NCI-H524 (cell line): ENCODE measurements at places on chromosomes 1 and 21.

DNA sequence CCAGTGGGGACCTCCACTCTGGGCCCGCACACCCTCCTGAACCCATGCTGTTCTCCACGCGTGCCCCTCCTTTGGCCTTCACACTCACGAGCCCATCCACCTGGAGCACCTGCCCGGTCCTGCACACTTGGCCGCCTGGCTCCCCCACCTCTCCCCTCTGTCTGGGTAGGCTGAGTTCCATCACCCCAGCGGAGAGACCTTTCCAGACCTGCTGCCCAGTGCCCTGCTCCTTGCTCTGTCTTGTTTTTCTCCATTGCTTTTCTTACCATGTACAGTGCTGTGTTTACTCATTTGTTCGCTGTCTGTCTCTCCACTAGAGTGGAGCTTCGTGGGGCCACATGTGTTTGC, 351.0 kb upstream of the VAMP3 start:
- DNase-seq: no peak

DNA sequence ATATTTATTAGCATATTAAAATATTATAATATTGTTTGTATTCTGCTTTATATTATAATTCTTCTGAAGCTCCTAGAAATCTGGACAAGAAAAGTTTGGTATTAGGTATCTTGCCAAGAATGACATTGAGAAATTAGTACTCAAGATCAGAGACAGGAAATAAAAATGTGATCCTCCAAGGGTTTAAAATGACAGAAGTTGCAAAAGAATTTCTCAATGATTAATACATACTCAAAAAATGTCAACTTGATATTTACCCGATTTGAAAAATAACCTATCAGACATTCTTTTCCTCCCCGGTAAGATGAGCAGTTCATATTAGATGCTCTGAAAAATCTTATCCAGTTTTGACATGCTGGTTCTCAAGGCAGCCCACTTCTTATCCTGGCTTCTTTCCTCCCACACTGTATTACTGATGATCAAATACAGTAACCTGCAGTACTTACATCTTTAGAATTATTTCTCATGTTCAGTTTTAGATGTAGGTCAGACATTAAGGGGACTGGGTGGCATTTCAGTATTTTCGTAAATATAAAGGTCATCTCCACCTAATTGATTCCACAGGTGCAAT, 55.3 kb downstream of the CACHD1 start:
- no peak for DNase-seq

GRCh38 chr1:238999944-239000343, 386.4 kb upstream of the CHRM3 start:
- DNase-seq: no peak

DNA sequence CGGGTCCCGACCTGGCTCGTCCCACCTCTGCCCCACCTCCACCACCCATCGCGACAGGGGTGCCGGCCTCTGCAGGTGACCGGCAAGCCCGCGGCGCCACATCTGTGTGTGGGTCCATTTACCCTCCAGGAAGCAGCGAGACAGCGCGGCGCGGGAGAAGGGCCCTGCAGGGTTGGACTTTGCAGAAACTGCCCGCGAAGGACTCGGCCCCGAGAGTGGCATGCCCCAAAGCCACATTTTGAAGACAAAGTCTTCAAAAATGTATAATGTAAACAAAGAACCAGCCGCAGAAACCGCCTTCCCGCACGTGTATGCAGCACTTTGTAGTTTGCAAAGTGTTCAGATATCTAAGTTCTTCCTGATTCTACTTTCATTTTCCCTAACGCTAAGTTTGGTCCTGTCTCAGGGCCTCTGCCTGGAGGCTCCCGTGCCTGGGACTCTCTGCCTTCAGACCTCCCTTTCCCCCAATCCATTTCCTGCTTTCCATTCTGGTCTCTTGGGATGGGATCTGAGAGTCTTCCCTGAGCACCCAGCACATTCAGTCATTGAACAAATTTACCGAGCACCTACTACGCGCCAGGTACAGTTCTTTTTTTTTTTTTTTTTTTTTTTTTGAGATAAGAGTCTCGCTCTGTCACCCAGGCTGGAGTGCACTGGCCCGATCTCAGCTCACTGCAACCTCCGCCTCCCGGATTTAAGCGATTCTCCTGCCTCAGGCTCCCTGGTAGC, 524 bp upstream of the TMCO4 start:
- no peak for DNase-seq
